ENCODE measurements at places on chromosomes 2 and 18.

DNA sequence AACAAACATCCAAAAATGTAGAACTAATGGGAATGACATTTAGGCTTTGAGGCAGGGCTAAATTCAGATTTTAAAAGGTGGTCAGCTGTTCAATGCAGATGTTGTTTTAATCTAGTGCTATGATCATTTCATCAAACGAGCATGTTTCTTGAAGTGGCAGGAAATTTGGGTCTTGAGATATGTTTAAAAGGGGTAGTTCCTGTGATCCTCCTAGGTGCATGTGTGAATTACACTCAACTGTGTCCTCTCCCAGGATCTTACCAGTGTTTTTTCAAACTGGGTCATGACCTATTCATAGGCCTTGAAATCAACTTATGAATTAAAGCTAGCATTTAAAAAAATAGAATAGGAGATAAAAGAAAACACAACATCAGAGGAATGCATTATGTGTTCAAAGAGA lies 57.4 kb upstream of the ACMSD start:
- DNase-seq, result no peak

DNA sequence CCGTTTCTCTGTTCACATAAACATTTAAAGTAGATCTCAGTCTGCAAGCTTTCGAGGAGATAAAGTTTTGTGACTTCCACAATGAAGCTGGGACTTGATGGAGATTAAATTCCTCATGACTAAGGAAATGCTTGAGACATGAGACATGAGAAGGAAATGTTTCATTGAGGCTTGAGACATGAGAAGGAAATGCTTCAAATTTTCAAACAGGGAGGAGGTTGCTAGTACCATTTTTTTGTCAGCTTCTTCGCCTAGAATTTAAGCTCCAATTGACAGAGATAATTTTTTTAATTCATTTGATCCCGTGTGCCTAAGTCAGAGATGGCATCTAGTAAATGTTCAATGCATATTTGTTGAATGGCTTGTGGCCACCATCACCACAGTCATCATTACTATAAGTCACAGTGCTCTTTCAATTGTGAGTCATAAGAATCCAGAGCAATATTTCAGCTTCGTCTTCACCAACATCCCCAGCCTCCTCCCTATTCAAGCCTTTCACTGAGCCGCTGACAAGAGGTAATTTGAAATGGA lies 543 bp upstream of the MARCHF4 start:
- no peak for DNase-seq

GRCh38 chr2:81324046-81324445 lies 1019.5 kb upstream of the LRRTM1 start:
- DNase-seq, result no peak

DNA sequence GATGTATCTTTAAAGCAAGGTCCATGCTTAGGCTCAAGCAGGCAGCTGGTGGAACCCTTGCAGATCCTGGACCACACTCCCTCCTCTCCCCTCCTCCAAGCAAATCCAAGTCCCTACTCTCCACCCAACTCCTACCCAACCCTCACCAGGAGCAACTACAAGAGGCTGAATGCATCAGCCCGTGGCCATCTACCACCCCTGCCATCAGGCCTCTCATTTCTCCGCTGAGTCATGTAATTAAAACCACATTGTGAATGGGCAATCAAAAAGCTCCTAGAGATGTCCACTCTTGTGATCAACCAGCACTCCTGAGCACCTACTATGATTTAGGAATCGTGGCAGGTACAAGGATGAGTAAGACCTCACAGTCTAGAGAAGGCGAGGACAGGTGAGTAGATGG lies 142.2 kb upstream of the CAPN13 start:
- DNase-seq, result no peak

- no peak for DNase-seq
Observed at GRCh38 chr2:150174056-150174805, 313.2 kb downstream of the RND3 start.

DNA sequence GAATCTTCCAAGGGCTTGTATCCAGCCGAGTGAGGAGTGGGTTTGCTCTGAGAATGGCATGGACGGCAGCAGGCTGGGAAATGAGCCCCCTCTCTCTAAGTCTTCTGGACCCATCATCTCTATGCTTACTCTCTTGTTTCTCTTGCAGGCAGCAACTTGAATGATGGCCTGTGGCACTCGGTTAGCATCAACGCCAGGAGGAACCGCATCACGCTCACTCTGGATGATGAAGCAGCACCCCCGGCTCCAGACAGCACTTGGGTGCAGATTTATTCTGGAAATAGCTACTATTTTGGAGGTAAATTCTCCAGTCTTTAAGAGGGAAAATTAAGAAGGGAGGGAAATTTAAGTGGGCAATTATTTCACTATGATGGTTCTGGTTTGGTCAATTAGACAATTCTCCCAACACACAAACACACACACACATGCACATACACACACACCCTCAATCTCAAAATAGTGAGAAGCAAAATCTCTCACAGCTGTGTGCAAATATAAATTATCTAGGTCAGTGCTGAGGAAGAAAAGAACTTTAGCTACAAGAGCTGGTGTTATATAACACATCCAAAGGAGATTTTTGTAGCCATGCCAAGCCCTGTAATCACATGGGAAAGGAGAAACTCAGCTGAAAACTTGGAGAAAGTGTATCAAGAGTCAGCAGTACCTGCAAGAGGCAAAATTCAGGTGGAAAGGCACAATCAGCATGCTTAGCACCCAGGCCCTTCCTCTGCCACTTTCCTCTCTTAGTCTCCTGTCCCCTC lies 499.2 kb downstream of the CNTNAP5 start:
- DNase-seq, result no peak

DNA sequence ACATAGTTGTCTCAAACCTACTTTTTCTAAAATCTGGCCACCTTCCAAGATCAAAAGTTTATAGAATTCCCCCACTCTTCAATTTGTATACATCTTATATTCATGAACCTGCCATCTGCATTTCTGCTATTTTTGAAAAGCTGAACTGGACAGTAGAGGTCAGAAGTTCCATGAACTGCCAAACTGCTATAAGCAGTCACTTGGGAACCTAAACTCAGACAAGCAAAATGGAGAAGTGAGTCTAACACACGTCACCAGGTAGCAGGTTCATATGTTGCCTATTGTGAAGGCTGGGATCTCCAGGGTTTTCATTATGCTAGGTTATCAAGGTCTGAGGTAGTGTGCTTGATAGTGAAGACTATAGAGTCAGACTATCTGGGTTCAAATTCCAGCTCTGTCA lies 2.0 kb upstream of the MYO1B start:
- DNase-seq, result no peak

DNA sequence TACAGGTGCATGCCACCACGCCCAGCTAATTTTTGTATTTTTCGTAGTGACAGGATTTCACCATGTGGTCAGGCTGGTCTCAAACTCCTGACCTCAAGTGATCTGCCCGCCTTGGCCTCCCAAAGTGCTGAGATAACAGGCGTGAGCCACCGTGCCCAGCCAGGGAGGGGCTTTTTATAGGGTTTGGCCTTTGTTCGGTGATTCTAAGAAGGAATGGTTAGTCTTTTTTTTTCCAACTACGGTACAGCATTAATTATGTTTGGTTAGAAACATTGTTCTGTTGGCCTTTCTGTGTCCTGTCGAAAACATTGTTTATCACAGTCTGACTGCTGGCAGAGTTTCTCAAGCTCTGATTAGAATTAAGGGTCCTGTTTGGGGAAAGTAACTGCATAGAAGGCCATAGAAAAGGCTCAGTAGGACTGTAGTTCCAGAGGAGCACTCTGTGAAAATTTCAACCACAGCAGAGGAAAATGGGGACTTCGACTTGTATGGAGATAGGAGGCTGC lies 19.3 kb upstream of the SMCHD1 start:
- no peak for DNase-seq

- DNase-seq, result no peak
Observed at GRCh38 chr2:217683106-217683870, 319.5 kb downstream of the TNS1 start.

- DNase-seq, result no peak
Observed at GRCh38 chr2:108823286-108823685, 36.7 kb downstream of the CCDC138 start.

GRCh38 chr2:39153312-39153711 lies 32.5 kb upstream of the SOS1 start:
- DNase-seq, result no peak

DNA sequence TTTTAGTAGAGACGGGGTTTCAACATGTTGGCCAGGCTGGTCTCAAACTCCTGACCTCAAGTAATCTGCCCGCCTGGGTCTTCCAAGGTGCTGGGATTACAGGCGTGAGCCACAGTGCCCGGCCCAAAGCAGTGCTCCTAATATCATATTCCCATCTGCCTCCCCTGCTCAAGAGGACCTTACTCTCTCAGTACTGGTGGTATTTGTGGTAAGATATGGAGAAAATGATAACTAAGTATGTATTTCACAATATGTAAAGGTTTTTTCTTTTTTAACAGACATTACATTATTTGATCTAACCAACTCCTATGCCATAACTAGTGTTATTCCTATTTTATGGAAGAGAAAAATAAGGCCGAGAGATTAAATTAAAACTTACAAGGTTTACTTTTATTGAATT lies 201.0 kb downstream of the CAMKMT start:
- DNase-seq, result no peak

GRCh38 chr2:239263669-239264491 lies 136.9 kb downstream of the HDAC4 start:
- no peak for DNase-seq

- DNase-seq, result no peak
Observed at GRCh38 chr18:62365420-62365819, 40.3 kb downstream of the TNFRSF11A start.

DNA sequence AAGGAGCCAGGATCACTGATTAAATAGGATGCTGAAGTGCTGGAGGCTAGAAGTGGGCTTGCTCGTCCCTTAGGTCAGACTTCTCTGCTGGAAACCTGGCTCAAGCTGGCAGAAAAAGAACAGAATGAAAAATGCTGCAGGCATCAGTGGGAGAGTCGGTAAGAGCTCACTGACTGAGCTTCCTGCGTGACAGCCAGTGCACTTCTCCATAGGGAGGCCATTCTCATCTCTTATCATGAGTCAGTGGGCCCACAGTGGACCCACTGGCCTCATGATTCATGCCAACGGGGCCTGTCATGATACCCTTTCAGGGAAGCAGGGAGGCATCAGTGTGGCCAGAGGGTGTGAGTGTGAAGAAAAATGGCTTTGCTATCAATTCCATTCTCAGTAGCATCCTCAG lies 498.2 kb downstream of the PTPRM start:
- no peak for DNase-seq

DNA sequence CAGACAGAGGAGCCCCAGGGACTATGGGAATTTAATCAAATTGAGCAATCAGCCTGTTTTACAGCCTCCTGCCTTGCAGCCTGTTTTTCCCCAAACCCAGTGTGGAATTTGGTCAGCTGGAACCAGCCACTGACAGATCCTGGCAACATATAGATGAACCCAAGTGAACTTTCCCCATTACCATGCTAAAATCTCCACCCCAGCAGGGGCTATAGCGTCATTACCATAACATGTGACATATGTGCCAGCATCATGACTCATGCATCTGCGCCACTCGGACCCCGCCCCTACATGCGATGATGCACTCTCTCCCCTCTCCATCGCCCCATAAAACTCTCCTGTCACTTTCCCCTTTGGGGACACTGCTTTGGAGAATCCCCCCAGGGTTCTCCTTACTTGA lies 17.3 kb upstream of the FEZ2 start:
- DNase-seq, result no peak

GRCh38 chr2:79887747-79888374 lies 375.0 kb downstream of the CTNNA2 start:
- no peak for DNase-seq

GRCh38 chr2:36960005-36960675 lies 6.2 kb downstream of the STRN start:
- no peak for DNase-seq

DNA sequence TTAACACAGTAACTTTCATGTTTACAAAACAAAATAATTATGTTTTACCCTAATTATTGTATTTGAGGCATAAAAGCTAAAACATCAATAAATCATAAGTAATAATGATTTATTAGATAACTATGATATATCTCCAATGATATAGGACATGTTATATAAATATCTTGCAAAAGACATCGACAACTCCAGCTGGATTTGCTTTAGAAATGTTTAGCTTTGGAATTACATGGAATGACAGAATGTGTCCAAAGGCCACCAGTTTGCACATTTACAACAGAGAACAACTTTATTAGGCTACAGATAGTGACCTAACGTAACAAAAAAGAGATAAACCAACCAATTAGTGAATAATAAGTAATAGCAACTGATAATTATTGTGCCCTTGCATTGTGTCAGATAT lies 475.7 kb downstream of the DCC start:
- DNase-seq, result no peak

DNA sequence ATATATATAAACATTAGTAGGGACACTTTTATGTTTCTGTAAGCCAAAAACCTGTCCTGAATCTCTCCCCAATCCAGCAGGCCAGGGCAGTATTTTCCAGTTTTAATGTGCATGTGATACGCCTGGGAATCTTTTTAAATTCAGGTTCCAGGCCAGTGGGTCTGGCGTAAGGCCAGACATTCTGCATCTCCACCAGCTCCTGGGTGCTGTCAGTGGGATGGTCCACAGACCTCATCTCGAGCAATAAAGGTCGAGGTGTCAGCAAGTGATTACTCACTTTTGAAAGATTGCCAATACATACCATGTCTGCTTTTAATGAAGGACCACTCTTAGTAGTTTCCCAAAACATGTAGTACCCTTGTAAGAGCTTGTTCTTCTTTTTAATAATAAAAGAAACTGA lies 189.9 kb upstream of the SH3BP4 start:
- DNase-seq, result no peak

- DNase-seq, result peak; percentile 51
Observed at GRCh38 chr2:25274868-25275574, 66.7 kb downstream of the DNMT3A start.

DNA sequence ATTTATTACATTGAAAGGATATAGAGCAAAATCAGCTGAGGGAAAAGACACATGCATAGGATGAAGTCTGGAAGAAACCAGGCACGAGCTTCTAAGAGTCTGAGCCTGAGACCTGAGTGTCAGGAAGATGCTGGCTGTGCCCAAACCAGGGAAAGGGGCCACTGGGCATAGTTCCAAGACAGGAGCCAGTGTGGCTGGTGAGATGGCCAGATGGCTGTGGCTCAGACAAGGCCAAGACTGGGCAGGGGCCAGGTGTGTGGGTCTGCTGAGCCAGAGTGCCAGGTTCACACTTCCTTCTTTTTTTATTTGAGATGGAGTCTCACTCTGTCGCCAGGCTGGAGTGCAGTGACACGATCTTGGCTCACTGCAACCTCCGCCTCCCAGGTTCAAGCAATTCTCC lies 95.5 kb upstream of the ATG16L1 start:
- no peak for DNase-seq

DNA sequence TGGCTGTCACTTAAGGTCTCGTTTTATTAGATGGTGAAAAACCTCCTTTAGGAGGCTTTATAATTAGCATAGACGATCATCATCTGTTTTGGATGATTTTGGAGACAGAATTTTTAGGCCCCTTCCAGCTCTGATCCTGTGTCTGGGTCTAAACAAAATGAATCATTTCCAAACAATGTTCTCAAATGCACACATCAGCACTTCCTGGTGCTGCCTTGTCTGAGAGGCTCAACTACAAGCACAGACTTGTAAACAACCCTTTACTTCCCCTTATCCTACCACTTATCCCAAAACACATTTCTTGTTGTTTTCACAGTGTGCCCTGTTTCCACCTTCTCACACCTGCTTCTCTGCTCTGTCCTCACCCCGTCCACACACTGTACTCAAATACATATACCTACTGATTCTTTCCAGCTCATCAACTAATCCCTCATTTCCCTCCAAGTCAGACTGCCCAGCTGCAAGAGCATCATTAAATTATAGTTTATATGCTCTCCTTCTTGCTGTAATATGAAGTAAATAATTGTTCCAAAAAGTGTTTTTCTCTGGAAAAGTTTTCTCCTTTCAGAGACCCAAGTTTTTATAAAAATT lies 71.2 kb upstream of the COL3A1 start:
- no peak for DNase-seq

Data from stimulated activated CD8-positive, alpha-beta memory T cell treated with anti-CD3 and anti-CD28 coated beads, Interleukin-12 subunit alpha, Interleukin-12 subunit beta, amount 100 ng/mL, for 1 hour (primary cell).